ENCODE measurements at places on chromosomes 4 and X.

DNA sequence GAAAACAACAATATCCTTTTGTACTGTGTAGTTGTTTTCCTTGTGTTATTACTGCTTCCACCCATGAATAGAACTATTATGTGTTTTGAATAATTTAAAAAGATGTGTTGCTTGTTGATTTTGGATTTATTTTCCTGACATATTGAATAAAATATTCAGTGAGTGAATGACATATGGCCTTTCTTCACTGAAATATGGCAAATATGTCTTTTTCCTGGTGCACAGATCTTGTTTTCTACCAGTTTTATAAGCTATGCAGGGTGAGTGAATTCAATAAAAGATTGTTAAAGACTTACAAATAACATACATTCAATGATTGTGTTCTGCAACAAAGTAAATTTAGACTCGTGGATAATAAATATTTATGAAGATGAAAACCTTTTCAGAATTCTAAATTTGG, 1216.3 kb upstream of the ADGRL3 start:
- DNase-seq = no peak

- DNase-seq = no peak
These were observed 374.3 kb upstream of the GALNT7 start for GRCh38 chr4:172794307-172794703.

GRCh38 chrX:14964500-14964899, 91.3 kb downstream of the MOSPD2 start:
- DNase-seq = no peak

GRCh38 chr4:151439320-151439719, 30.3 kb downstream of the FHIP1A start:
- no peak for DNase-seq

- no peak for DNase-seq
These were observed 82.1 kb downstream of the JAKMIP1 start for GRCh38 chr4:6118201-6118600.

GRCh38 chr4:147388018-147388417, 92.9 kb upstream of the EDNRA start:
- no peak for DNase-seq

- no peak for DNase-seq
These were observed 377.0 kb downstream of the PDGFC start for GRCh38 chr4:156594624-156595023.

DNA sequence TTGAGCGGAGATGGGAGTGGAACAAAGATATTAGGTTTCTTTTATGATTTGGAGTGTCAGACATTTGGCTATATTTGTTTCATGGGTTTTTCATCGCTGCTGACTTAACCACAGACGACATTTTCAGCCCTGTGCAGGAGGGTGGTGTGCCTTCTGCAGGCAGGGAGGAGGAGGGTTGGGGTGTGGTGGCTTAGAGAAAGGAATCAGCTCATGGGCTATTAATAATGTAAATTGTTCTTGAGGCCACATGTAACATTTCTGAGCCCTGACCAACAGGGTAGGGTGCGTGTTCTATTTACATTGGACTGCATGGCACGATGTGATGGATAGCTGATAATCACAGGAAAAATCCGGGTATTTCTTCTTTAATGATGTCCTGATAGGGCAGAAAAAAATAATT, 67.6 kb downstream of the POLA1 start:
- DNase-seq = no peak

DNA sequence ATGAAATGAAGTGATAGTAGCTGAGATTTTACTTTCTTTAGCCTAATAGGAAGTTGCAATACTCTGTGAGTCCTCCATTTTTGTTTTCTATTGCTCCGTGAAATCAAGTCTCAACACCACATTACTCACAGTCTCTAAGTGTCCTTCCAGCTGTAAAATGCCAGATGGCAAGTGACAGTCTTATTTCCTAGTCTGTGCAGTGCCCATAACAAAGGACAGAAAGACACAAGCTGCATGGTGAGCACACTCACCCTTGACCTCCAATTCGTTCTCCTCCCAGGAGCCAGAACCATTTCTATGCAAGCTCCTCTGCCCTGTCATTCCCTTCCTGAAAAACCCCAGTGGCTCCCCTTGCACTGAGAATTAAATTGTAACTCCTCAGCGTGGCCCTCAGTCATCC, 101.6 kb downstream of the PARM1 start:
- no peak for DNase-seq

DNA sequence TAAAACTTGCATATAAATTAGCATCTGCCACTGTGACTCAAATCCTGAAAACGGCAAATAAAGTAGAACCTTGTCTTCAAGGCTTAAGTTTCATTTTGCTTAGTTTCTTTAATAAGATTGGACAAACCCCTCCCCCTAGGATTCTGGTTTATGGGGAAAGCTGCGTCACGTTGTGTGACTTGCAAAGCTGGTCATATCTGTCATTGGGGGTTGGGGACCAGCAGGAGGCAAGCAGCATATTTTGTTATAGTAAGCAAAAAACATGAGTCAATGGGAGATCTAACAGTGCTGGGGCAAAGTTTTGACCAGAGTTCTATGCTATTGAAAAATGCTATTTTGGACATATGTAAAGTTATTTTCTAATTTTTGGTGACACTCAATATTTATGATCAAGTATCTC, 407.3 kb downstream of the PCDH18 start:
- peak; percentile 34 for DNase-seq

DNA sequence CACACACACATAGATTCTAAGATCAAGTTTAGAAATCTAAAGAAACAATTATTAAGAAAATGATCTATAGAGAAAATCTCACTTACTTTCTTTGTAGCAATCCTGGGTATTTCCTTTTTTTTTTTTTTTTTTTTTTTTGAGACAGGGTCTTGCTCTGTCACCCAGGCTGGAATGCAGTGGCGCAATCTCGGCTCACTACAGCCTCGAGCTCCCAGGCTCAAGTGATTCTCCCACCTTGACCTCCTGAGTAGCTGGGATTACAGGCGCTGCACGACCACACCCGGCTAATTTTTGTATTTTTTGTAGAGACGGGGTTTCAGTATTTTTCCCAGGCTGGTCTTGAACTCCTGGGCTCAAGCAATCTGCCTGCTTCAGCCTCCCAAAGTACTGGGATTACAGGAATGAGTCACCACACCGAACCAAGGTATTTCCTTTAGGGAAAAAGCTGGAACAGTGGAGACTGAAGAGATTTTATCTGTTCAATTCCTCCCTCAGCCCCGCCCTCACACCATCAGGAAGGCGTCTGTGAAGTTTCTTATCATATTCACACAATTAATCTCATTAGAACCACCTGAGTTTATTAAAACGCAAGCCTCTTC, at the start of gene TRIML2:
Gene TRIML2 (minus strand): TSS at position 447 of the 599 bp plus-strand sequence. CDS start 4,235 bp downstream, outside the sequence.
- no peak for DNase-seq

DNA sequence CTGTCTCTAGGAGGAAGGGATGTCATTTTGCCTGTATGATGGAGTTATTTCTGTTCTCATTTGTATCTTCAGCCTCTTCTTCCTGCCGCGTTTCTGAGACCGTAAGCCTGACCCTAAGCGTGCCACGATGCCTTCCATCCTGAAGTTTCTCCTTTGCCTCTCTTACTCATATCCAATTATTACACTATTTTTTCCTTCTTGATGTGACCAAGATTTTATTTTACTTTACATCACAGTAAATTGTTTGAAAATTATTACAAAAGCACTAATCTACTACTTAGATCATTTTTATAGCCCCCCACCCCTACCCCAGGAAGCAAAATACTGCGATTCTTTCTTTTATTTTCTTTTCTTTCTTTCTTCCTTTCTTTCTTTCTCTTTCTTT, 95.0 kb downstream of the RAPGEF2 start:
- no peak for DNase-seq

DNA sequence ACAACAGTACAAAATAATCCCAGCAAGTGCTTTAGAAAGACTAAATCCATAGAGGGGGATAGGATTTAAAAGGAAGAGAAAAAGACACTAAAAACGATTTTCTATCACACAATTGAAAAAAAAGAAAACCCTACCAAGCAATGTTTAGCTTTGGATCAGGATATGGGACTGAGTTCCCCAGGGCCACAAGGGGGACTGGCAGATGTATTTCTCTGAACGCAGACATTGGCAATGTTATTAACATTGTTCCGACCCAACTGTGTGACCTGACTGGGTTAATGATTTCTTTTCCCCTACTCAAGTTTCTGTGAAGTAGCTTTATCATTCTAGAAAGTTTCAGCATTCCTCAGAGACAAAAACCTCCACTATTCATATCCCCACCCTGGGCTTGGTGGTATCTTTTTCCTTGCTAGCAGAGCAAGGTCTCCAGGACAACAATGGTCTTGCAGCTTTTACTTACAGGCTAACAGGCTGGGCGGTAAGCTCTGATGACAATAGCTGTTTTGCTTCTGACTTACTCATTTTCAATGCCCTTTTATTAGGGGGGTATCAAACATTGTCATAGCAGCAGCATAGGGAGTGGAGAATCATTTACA, 25.8 kb downstream of the SLC7A11 start:
- no peak for DNase-seq

- no peak for DNase-seq
These were observed 25.6 kb downstream of the FABP2 start for GRCh38 chr4:119296356-119296755.

GRCh38 chr4:6641164-6641970, 882 bp downstream of the MRFAP1 start:
- no peak for DNase-seq

DNA sequence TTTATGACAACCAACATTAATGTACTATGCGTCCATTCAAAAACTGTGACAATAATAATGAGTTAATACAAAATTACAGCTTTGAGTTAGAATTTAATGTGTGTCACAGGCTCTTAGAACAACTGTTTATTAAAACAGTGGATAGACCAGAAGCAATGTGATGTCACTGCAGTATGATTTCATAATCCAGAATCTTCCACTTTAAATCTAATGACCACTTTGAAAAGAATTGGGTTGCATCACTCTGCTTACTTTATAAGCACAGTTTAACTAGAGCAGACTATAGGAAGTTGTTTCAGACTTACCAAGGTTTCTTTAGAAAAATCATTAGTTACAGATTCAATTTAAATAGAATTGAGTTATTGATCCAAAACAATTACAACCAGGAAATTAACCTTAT, 758.5 kb downstream of the KCTD8 start:
- DNase-seq = no peak

DNA sequence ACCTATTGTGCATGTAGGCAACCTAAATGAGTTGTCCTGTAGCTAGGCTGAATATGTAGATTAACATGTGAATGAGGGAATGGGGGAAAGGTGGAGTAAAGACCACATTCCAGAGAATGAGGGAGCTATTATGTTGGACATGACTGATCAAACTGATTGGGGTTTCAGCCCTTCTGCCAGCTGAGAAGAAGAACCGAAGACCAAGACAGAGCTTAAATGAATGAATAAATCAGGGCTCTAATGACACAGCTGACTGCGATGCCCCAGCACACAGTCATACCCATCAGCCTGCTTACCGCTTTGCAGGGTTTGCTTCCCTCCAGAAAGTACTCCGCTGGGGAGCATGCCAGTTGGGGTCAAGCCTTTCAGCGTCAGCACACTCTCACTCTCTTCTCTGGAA, 315.4 kb downstream of the PPP3CA start:
- DNase-seq = no peak

DNA sequence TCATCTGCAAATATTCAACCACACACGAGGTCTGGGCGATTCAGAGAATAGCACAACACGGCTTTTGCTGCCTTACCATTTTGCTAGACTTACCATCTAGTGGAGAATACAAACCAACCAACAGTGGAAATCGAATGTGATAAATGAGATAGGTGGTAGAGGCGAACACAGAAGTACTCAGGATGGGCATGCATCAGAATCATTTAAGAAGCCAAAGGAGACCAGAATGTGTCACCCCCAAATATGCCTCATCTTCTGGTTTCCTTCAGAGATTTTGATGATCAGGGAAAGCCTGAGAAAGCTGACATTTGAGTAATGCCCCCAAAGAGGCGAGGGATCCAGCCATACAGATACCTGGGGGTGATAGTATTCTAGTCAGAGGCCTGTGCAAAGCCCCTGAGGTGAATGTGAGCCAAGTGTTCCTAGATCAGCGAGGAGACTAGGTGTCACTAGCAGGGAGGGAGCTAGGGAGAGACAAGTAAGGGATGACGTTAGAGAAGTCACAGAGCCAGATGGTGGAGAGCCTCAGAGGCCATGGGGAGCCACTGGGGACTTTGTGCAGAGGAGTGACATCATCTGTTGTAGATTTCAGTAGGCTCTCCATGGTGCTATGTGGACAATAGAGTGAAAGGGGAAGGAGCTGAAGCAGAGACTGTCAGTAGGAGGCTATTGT, 1.7 kb downstream of the MTMR1 start:
- no peak for DNase-seq

DNA sequence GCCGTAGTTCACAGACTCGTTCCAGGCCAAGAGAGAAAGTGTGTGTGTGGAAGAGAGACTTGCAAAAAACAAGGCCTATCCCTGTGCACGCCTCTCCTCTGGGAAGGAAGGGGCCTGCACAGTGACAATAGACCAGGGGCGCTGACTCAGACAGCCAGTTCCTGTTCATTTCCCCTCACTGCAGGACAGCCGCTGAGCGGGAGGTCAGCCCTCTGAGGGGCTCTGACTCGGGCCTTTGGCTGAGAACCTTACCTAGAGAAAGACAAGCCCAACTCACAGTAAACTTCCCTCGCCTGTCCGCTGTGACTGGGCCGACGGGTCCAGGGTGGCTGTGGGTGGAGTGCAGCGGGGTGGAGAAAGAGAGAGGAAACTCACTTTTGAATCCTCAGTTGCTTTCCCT, 52.1 kb downstream of the RTL5 start:
- DNase-seq = no peak

DNA sequence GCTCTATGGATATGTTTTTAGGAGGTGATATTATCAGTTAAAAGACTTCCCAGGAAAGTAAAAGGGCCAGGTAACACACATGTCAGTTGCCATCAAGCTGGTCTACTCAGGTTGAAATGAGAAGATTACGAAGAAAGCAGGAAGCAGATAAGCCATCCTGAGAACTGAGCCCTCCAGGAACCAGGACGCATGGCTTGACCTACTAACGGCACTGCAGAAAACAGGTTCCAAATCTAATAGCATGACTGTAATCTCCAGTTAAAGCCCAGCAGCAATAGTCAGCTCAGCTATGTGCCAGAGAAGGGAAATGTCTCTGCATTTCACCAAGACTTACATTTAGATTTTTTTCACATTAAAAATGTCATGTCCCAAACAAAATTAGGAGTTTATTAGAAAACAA, 77.9 kb downstream of the APBB2 start:
- DNase-seq = no peak

DNA sequence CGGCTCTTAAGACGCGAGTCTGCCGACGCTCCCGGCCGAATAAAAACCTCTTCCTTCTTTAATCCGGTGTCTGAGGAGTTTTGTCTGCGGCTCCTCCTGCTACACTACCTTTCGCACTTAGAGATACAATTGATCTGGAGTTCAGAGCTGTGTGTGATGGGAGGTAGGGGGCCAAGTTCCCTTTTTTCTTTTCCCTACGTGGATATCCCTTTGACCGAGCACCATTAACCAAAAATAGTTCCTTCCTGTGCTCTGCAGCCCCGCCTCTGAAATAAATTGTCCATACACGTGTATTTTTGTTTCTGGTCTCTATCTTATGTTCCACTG, 555 bp upstream of the PGM2 start:
- DNase-seq = no peak

GRCh38 chr4:108272561-108272960, 103.8 kb upstream of the LEF1 start:
- no peak for DNase-seq

Measured in HS-27A (cell line).